Effector CD8-positive, alpha-beta T cell (primary cell): ENCODE measurements at places on chromosomes 7 and 10.

DNA sequence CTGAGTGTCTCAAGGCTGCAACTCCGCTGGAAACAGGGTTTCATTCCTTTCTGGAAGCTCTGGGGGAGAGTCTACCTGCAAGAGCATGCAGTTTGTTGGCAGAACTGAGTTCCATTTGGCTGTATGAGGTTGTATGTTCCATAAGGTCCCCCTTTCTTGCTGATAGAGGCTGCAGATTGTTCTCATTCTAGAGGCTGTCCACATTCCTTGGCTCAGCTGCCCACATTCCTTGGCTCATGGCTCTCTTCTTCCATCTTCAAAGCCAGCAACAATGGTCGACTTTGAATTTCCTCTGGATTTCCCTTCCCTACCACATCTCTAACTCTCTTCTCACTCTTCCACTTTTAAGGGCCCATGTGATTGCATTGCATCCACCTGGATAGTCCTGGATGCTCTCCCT, 147.3 kb upstream of the CDCA7L start:
- no peak for DNase-seq

DNA sequence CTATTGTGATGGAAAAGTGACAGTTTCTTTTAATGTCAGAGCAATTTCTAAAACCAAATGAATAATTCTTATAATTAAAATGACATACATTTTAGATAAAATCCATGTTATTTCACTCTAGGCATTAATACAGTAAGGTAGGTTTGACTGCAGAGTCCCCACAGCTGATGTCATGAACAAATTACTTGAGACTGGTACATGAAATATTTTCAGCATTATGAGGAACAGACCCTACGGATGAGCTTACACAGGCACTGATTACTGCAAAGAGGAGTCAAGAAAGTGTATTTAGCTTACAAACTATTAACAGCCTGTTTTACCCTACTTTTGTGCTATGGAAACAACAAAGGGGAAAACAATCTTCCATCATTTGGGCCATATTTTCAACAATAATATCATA, 8.9 kb downstream of the COL1A2 start:
- DNase-seq, result no peak

GRCh38 chr10:52652431-52653262, 119.9 kb downstream of the MBL2 start:
- DNase-seq, result no peak

- no peak for DNase-seq
Measured at GRCh38 chr7:110620110-110620735, 470.7 kb upstream of the LRRN3 start.
